K562 (cell line): ENCODE measurements at places on chromosomes 12 and 14. TPM values are rescaled to one million over a fixed set of nuclear protein-coding genes. Genes with fewer than 3 reads are reported as not detected.

DNA sequence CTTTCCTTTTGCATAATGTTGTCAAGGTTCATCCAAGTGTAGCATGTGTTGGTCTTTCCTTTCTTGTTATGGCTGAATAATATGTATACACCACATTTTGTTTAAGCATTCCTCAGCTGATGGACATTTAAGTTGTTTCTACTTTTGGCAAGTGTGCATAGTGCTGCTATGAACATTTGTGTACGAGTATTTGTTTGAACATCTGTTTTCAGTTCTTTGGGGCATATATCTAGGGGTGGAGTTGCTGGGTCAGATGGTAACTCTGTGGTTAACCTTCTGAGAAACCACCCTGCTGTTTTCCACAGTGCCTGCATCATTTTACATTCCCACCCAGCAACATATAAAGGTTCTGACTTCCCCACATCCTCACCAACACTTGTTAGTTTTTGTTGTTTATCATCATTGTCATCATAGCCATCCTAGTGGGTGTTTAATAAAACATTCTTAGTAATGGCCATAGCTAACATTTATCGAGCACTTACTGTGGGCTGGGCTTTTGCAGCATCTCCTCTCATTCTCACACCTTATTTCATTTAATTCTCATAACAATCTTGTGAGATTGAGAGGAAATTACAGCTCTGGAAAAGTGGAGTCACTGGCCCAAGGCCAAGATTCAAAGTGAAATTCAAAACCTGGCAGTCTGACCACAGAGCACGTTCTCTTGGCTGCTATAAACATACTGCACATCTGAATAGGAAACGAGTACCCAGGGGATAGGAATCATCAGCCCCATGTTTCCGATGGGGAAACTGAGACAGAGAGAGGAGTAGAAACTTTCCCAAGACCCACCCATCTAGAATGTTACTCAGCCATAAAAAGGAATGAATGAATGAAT lies 193.6 kb downstream of the KSR2 start:
- H3K36me3 ChIP-seq, result no peaks in the 10 kb centered on the region
- no peak for DNase-seq
- no peaks in the 10 kb centered on the region for H3K4me1 ChIP-seq
- H3K27me3 ChIP-seq, result peaks cover 13% of the 10 kb centered on the region
- no peak overlapping the region for H3K27ac ChIP-seq
- no peak overlapping the region for H3K4me3 ChIP-seq

GRCh38 chr12:129670256-129670920 lies 233.4 kb downstream of the TMEM132D start:
- no peak overlapping the region for H3K4me3 ChIP-seq
- H3K36me3 ChIP-seq, result no peaks in the 10 kb centered on the region
- no peak overlapping the region for H3K27ac ChIP-seq

DNA sequence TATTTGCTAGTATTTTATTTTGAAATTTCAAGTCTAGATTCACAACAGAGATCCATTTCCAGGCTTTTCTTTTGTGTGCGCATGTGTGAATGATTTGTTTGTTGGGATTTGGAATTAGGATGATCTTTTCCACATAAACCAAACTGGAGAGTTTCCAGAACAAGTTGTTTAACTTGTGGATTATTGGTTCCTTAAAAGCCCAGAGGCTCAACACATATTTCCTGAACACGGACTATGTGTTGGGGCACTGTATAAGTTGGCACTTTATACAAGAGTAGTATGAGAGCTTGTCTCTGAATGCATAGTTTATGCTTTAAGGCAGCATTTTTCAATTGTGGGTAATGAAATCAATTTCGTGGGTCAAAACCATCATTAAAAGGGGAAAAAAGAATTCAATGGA lies 67.3 kb upstream of the FUT8 start:
- no peak for DNase-seq
- no peaks in the 10 kb centered on the region for H3K27me3 ChIP-seq
- H3K4me3 ChIP-seq, result no peak overlapping the region
- H3K4me1 ChIP-seq, result no peaks in the 10 kb centered on the region

CD163L1 gene
- total RNA-seq, result 1.2 and 1.3 TPM in 2 replicates
